ENCODE measurements at places on chromosomes 11 and 22.

DNA sequence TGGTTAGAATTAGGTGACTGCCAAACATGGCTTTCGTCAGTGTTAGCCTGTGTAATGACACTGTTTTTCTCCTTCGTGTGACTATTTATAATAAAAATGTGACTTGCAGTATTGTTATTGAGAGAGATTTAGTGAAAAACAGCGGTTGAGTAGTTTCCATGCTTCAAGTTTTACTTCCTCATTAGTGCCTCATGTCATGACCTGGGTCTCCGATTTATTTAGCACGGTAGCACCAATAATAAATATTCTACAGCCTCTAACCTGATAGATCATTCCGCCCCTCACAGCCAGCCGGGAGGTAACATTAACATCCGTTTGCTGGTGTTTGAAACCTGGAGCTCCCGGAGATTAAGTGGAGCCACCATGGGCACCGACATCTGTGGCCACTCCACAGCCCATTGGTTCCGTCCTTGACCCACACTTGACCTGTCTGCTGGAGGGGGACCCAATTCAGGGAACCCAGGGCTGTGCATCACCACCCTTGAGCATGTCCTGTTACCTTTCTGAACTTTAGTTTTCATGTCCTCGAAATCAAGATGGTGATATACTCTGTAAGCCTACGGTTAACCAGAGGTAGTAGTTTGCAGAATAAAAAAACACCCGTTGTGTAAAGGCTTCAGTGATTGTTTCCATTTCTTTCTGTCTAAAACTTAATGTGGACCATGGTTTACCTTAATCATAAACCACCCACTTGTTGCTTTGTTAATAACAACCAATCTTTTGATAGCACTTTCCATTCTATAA, 104.1 kb downstream of the ATXN10 start:
- no peak for DNase-seq

- no peak for DNase-seq
Measured at GRCh38 chr11:35083181-35083430, 55.9 kb upstream of the CD44 start.

- no peak for DNase-seq
Measured at GRCh38 chr11:2563213-2564007, 118.6 kb downstream of the KCNQ1 start.

- no peak for DNase-seq
Measured at GRCh38 chr11:118227865-118228785, 3.3 kb upstream of the JAML start.

DNA sequence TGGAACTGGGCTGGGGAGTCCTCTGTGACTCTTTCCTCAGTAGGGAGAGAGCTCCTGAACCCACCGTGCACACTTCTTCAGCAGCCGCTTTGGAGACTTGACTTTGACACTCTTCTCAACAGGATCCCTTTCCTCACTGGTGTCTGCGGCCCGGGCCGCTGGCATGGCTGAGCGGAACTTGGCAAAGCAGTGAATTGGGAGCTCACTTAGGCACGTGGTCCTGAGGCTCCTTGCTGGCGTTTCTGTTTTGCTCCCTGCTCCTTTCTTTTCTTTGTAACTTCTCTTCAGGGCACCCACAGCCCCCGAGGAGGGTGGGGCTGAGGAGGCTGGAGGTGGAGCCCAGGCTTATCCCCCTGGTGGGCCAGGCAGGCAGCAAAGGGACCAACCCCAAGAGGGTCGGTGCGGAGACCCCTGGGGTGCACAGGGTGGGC, 8.4 kb upstream of the KCNQ1OT1 start:
- DNase-seq, result no peak

Data from activated T-helper 1 cell treated with anti-CD3 and anti-CD28 coated beads, Interleukin-2, amount 50 U/mL, for 16 hours (primary cell).